Posterior cingulate gyrus (tissue), 11 donors: ENCODE measurements at places on chromosomes 16 and 17.

GRCh38 chr17:45677770-45678169, 106.3 kb upstream of the CRHR1 start:
- peak; percentile 63 for DNase-seq

DNA sequence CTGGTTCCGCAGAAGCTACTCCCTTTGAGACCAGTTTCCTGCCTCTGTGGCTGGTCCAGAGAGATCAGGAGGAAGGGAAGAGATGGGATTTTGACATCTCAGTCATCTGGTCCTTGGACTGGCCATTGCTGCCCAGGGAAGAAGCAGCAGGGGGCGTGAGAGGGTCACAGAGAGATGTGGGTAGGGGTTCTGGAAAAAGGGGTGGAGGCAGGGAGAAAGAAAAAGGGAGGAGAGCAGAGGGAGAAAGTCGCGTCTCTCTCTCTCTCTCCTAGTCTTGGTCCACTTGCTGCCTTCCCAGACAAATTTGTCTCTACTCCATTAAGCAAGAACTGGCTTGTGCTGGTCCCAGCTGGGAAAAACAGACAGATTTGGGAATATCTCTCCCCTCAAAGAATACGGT, 4.4 kb downstream of the SHBG start:
- no peak for DNase-seq

DNA sequence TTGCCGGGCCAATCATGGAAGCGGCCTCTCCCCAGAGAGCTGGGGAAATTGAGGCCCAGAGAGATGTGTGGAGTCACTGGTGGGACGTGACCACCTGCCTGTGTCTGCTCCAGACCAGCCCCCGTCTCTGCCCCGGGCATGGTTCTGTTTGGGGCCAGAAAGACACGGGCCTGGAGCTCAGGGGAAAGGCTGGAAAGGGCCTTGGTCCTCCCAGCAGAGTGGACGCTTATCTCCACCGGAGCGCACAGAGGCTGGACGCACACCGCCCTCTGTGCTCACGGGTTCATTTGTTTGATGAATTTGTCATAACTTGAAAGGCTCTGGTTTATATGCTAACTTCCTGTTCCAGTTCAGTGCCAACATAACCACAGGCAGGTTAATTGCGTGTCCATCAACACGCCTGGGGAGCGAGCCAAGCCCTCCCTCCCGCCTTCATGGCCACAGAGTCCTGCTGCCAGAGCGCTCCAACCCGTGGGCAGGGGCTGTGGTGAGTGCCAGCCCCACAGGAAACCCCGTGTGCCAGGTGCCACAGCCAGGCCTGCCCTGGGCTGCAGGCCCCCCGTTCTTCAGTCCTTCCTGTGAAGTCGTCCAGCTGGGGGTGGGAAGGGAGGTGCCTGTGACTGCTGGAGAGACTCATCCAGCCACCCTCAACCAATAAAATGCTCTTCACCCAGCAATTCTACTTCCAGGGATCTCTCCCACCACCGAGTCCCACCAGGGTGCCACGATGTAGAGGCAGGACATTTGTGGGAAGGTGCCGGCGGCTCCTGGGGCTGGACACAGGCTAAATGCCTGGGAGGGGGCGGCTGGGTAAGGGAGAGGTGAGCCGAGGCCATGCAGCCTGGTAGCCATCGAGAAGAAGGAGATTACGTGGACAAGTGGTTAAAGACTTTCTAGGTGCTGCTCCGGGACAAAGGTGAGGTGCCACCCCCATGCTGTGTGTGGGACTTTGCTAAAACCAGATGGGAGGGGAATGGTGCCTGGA, 29.4 kb upstream of the BAHCC1 start:
- no peak for DNase-seq

- peak; percentile 34 for DNase-seq
Observed at GRCh38 chr17:62724398-62725146, 83.5 kb downstream of the MARCHF10 start.

- no peak for DNase-seq
Observed at GRCh38 chr16:85698935-85699558, 10.3 kb upstream of the GINS2 start.

DNA sequence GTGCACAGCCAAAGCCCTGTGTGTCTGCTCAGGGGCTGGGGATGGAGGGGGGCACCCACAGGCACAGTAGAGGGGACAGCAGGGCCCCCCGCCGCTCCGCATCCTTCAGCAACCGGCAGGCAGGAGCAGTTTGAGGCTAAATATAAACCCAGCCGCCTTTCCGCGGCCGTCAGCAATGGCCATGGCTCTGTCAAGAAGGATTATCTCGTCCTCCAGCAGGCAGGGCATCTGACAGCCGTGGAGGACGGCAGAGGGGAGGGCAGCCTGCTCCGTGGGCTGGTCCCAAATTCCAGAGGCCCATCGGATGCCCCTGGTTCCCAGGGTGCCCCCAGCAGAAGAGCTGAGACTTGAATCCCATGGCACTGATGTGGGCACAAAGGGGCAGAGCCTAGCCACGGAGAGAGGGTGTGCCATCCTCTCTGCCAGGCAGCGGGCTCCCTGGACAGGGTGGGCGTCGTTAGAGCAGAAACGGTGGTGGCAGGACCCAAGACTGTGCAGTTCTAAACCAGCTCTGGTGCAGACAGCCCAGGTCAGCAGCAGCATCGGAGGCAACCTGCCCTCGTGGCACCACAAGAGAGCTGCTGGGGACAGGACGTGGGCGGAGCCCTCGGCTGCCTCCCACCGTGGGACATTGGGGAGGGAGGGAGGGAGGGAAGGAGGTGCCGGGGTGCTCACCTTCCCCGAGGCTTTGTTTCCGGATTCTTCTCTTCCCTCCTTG, 198.8 kb upstream of the CIBAR2 start:
- DNase-seq: no peak

DNA sequence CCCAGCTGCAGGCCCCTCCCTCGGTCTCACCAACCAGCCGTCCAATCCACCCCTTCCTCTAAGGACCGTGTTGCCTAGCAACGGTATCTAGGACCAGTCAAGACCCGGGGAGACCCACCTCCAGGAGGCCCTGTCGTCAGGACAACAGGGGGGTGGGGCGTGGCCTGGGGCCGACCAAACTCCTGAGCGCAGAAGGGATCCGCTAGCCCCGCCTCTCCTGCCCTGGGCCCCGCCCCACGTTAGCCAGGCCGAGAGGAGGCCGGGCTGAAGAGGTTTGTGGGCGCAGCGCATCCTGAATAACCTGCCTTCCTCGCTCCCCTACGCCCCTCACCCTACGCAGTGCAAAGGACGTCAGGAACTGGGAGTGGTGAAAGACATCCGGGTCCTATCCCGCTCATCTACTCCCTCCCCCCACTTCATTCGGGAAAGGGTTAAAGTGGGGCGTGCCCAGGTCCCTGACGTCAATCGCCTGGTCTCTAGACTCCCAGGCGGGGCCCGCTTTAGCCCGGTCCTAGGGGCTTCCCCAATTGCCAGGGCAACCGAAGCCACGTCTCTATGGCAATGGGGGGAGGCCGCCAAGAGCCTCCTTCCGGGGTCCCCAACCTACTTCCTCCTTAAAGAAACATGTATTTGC, 14.7 kb downstream of the DLG4 start:
- peak; percentile 93 for DNase-seq

GRCh38 chr16:49799172-49799571, 56.7 kb downstream of the ZNF423 start:
- no peak for DNase-seq

GRCh38 chr17:47301831-47302230, 21.9 kb upstream of the EFCAB13 start:
- no peak for DNase-seq
